Spinal cord (tissue), 10 donors: ENCODE measurements at places on chromosomes 5 and 9. TPM values are rescaled to one million over a fixed set of nuclear protein-coding genes. Genes with fewer than 3 reads are reported as not detected.

- no peaks in the 10 kb centered on the region for H3K36me3 ChIP-seq
- H3K27me3 ChIP-seq, result no peaks in the 10 kb centered on the region
- H3K4me1 ChIP-seq, result peaks cover 20% of the 10 kb centered on the region
- no peak overlapping the region for H3K4me3 ChIP-seq
- H3K27ac ChIP-seq, result no peak overlapping the region
Observed at GRCh38 chr5:170219615-170220014, 13.2 kb upstream of the C5orf58 start.

DNA sequence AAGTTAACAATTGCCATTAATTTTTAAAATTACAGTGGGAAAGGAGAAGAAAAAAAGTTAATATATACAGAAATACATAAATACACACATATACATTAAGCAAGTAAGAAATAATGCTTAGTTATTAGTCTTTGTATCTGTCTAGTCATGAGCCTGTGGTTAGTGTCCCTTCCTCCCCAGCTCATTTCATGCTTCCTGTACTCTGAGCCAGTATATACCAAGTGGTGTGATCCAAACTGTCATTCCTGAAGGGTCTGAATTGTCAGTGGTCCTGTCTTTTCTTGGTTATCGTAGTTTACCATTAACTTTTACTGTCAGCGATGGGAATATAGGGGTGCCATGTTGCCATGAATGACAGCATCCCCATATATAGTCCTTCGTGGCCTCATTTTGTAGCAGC, 24.2 kb upstream of the STOM start:
- H3K4me1 ChIP-seq, result no peaks in the 10 kb centered on the region
- no peak overlapping the region for H3K27ac ChIP-seq
- H3K4me3 ChIP-seq, result no peak overlapping the region
- no peaks in the 10 kb centered on the region for H3K36me3 ChIP-seq
- no peak for DNase-seq
- no peaks in the 10 kb centered on the region for H3K27me3 ChIP-seq

- no peak for DNase-seq
- H3K4me3 ChIP-seq, result no peak overlapping the region
- H3K4me1 ChIP-seq, result no peaks in the 10 kb centered on the region
- no peaks in the 10 kb centered on the region for H3K27me3 ChIP-seq
- no peaks in the 10 kb centered on the region for H3K36me3 ChIP-seq
Observed at GRCh38 chr9:79639354-79639753, 67.6 kb downstream of the TLE4 start.

- H3K36me3 ChIP-seq, result no peaks in the 10 kb centered on the region
- H3K27ac ChIP-seq, result no peak overlapping the region
- no peak overlapping the region for H3K4me3 ChIP-seq
- H3K4me1 ChIP-seq, result no peaks in the 10 kb centered on the region
- no peak for DNase-seq
Observed at GRCh38 chr9:102740578-102740977, 254.6 kb upstream of the CYLC2 start.

DNA sequence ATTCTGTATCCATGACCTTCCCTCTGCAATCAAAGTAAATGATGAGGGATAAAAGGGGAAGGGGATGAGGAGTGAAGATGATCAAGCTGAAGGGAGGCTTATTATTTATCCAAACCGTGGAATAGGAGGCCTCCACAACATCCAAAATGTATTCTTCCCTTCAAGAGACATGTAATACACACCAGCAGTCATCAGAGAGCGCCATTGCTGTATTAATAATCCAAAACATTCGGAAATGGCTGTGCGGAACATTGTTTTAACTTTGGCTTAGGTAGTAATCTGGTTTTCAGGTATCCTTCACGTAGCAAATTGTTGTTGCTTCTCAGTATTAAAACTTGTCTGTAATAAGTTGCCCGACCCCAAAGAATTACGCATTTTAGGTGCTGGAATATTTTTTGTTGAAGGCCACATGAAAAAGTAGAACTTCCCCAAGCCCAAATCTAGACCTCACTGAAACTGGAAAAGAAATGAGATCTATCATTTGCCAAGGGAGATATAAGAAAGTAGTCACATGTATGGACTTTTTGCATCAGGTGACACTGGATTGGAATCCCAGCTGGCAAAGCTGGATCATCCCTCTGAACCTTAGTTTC, 2.6 kb upstream of the BOD1 start:
- peaks cover 3% of the 10 kb centered on the region for H3K4me1 ChIP-seq
- H3K27me3 ChIP-seq, result no peaks in the 10 kb centered on the region
- H3K4me3 ChIP-seq, result no peak overlapping the region
- no peaks in the 10 kb centered on the region for H3K36me3 ChIP-seq
- no peak overlapping the region for H3K27ac ChIP-seq
- no peak for DNase-seq

GRCh38 chr9:135355521-135356011, 124.0 kb upstream of the PPP1R26 start:
- H3K27ac ChIP-seq, result no peak overlapping the region
- DNase-seq, result no peak
- no peaks in the 10 kb centered on the region for H3K36me3 ChIP-seq
- peaks cover 25% of the 10 kb centered on the region for H3K4me1 ChIP-seq

DNA sequence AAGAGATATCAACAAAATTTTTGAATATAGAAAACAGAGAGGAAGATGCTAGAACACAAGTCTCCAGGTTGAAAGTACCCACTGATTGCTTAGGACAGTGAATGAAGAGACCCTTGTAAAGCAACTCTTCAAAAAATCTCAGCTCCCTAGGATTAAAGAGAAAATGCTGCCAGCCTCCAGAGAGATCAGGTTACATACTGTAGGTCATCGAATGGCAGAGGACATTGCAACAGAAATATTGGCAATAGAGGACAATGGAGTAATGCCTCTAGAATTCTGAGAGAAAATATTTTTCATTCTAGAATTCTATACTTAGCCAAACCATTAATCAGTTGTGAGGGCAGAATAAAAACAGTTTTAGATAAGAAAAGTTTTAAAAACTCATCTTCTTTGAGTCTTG, 43.1 kb upstream of the ELL2 start:
- H3K27ac ChIP-seq, result no peak overlapping the region
- no peaks in the 10 kb centered on the region for H3K36me3 ChIP-seq
- H3K4me3 ChIP-seq, result no peak overlapping the region
- no peaks in the 10 kb centered on the region for H3K4me1 ChIP-seq
- H3K27me3 ChIP-seq, result no peaks in the 10 kb centered on the region

- peak; percentile 77 for DNase-seq
- no peaks in the 10 kb centered on the region for H3K4me1 ChIP-seq
- no peaks in the 10 kb centered on the region for H3K36me3 ChIP-seq
Observed at GRCh38 chr9:11871852-11872251, 821.3 kb upstream of the TYRP1 start.

DNA sequence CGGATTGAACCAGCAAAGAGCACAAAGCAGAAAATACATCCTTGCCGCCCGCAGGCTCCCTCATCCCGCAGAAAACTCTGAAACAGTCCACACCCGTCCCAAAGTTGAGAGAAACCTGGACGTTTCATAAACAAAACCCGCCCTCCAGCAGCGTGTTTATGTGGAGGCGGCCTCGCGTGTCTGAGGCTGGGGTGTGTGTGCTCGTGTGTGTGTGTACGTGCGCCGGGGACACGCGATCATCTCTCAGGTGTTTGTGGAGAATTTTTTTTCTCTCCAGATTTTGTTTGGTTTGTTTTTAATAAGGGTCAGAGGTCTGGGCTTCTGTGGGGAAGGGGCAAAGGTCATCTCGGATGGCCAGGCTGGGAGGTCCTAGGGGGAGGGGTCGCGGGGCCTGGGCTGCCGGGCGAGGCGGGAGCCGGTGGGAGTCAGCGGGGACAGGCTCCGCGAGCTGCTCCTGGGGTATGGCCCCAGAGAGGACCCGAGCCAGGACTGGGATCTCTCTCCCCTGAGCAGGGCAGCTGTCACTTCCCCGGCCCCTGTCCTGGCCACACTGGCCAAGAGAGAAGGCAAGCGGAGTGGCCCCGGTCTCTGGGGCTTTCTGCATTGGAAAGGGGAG, 206.4 kb downstream of the C9orf50 start:
- H3K27ac ChIP-seq, result peak overlapping the region; percentile 99
- peak overlapping the region; percentile 64 for H3K4me3 ChIP-seq
- peaks cover 45% of the 10 kb centered on the region for H3K4me1 ChIP-seq

DNA sequence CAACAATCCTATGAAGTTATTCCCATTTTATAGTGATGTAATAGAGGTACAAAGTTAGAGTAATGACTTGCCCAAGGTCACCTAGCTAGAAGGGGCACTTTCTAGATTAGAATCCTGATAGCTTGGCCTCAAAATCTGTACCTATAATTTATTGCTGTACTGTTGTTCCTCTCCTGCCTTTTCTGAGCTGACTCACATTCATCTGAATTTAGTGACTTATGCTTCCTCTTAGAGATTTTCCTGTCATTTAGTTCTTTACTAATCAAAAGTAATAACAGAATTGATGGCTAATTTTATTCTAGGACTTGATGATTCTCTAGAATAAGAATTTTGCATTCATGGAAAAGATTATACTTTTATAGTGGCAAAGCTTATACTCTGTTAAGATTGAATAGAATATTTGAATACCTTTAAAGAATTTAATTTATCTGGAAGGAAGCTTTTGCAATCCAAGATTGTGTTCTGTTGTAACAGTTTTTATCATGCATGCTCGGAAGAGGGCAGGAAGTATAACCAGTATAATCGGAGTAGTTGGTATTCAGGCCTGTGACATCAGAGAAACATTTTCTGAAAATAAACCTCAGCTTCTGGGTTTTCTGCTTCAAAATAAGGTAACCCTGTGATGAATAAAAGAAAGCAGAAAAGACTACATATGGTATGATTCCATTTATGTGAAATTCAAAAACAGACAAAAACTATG, 21.3 kb downstream of the CYSTM1 start:
- DNase-seq, result no peak
- H3K36me3 ChIP-seq, result no peaks in the 10 kb centered on the region
- H3K27ac ChIP-seq, result no peak overlapping the region
- H3K27me3 ChIP-seq, result no peaks in the 10 kb centered on the region
- no peaks in the 10 kb centered on the region for H3K4me1 ChIP-seq
- H3K4me3 ChIP-seq, result no peak overlapping the region

- no peaks in the 10 kb centered on the region for H3K36me3 ChIP-seq
- DNase-seq, result no peak
- H3K4me3 ChIP-seq, result no peak overlapping the region
- H3K4me1 ChIP-seq, result peaks cover 15% of the 10 kb centered on the region
- peak overlapping the region; percentile 67 for H3K27ac ChIP-seq
- H3K27me3 ChIP-seq, result no peaks in the 10 kb centered on the region
Observed at GRCh38 chr5:139473565-139473964, 2.8 kb downstream of the SMIM33 start.

GRCh38 chr5:81826128-81826527, 75.2 kb upstream of the SSBP2 start:
- H3K4me1 ChIP-seq, result no peaks in the 10 kb centered on the region
- H3K27ac ChIP-seq, result no peak overlapping the region
- no peaks in the 10 kb centered on the region for H3K36me3 ChIP-seq
- H3K4me3 ChIP-seq, result no peak overlapping the region

- no peaks in the 10 kb centered on the region for H3K27me3 ChIP-seq
- DNase-seq, result no peak
- no peak overlapping the region for H3K27ac ChIP-seq
- no peak overlapping the region for H3K4me3 ChIP-seq
Observed at GRCh38 chr5:11791792-11792191, 112.5 kb downstream of the CTNND2 start.

DNA sequence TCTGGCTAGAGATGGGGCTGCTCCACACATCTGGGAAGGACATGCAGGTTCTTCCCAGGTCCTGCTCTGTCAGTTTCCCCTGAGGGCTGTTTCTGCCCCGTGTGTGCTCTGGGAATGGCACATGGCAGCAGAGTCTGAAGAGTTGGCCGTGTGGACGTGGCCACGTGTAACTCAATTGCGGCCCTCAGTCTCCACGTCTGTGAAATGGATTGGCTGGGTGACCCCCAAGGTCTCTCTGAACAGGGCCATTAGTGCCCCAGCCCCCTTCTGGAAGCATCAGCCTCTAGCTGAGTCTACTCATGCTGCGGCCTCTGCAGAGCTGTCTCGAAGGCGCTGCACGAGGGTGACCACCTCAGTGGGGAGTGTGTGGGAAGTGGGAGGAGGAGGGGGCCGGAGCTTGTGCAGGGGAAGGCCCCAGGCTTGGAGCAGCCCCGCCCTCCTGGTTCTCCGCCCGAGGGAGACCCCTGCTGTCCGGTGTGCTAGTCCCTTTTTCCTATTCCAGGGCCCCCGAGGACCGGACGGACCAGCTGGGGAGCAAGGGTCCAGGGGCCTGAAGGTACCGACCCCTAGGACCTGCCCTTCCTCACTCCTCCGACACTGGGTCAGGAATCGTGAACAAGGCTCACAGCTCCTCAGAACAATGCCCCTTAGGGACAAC, 58.9 kb upstream of the ORM1 start:
- no peak overlapping the region for H3K4me3 ChIP-seq
- H3K36me3 ChIP-seq, result peaks cover 22% of the 10 kb centered on the region
- peaks cover 2% of the 10 kb centered on the region for H3K27me3 ChIP-seq
- DNase-seq, result no peak

GRCh38 chr5:115770466-115770865, 46.0 kb downstream of the CDO1 start:
- H3K27me3 ChIP-seq, result no peaks in the 10 kb centered on the region
- no peak overlapping the region for H3K4me3 ChIP-seq
- H3K4me1 ChIP-seq, result no peaks in the 10 kb centered on the region
- no peaks in the 10 kb centered on the region for H3K36me3 ChIP-seq
- H3K27ac ChIP-seq, result no peak overlapping the region

- H3K27me3 ChIP-seq, result no peaks in the 10 kb centered on the region
- no peaks in the 10 kb centered on the region for H3K4me1 ChIP-seq
- DNase-seq, result no peak
- H3K4me3 ChIP-seq, result no peak overlapping the region
- no peaks in the 10 kb centered on the region for H3K36me3 ChIP-seq
Observed at GRCh38 chr5:145499483-145499882, 335.7 kb downstream of the PRELID2 start.

- H3K36me3 ChIP-seq, result no peaks in the 10 kb centered on the region
- no peaks in the 10 kb centered on the region for H3K27me3 ChIP-seq
- H3K27ac ChIP-seq, result no peak overlapping the region
- no peak overlapping the region for H3K4me3 ChIP-seq
- no peak for DNase-seq
Observed at GRCh38 chr5:9919306-9920030, 289.3 kb upstream of the TAS2R1 start.

DNA sequence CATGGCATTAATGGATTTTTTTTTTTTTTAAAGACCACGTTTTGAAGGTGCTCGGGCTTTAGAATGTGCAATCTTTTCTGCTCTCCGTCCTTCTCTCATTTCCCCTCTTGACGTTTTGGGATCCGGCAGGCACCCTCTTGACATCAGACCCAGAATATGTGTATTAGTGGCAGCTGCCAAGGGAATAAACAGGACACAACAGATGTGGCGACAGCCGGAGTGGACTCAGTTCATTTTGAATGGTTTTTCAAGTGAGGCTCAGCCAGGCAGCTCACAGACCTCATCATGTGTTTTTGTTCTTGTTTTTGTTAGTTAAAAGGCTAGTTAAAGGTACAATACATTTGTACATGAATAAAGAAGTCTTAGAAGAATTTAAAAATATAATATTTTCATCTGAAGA, 365.0 kb upstream of the SEMA6A start:
- H3K27ac ChIP-seq, result no peak overlapping the region
- H3K4me1 ChIP-seq, result no peaks in the 10 kb centered on the region
- no peak overlapping the region for H3K4me3 ChIP-seq
- no peaks in the 10 kb centered on the region for H3K27me3 ChIP-seq

GRCh38 chr9:71769175-71770161, 1.2 kb upstream of the CEMIP2 start:
- H3K4me3 ChIP-seq, result peak overlapping the region; percentile 62
- peak; percentile 79 for DNase-seq
- no peak overlapping the region for H3K27ac ChIP-seq
- peaks cover 15% of the 10 kb centered on the region for H3K4me1 ChIP-seq
- H3K27me3 ChIP-seq, result peaks cover 3% of the 10 kb centered on the region
- no peaks in the 10 kb centered on the region for H3K36me3 ChIP-seq

Gene LMAN2
- total RNA-seq, result 96.6 TPM

Gene WDR41
- total RNA-seq, result 94.7 TPM

Gene TAF11L10
- not detected for total RNA-seq

Gene LOX
- 22.5 TPM for total RNA-seq

Gene EGFL7
- 93.5 TPM for total RNA-seq

Gene MYOZ3
- total RNA-seq, result 4.6 TPM

Gene TOR1A
- total RNA-seq, result 24.2 TPM
